ENCODE measurements at places on chromosomes 3 and 15.

DNA sequence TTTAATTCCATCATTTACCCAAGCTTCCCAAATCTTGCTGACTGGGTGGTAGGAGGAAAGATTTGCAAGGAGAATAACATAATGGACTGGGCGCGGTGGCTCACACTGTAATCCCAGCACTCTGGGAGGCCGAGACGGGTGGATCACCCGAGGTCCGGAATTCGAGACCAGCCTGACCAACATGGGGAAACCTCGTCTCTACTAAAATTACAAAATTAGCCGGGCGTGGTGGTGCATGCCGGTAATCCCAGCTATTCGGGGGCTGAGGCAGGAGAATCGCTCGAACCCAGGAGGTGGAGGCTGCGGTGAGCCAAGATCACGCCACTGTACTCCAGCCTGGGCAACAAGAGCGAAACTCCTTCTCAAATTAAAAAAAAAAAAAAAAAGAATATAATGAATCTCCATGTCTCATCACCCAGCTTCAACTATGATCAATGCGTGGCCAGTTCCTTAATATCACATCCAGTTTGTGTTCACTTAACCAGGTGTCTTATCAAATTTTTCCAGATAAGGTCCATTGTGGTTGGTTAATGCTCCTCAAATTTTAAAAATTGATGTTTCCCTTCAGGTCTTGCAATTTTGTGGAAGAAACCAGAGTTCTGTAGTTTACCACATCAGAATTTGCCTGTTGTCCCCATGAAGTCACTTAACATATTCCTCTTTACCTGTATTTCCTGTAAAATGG is 1.3 kb upstream of the ABCF3 start:
- DNase-seq = peak; percentile 73

GRCh38 chr3:62607287-62608029 is 234.1 kb upstream of the FEZF2 start:
- DNase-seq = no peak

DNA sequence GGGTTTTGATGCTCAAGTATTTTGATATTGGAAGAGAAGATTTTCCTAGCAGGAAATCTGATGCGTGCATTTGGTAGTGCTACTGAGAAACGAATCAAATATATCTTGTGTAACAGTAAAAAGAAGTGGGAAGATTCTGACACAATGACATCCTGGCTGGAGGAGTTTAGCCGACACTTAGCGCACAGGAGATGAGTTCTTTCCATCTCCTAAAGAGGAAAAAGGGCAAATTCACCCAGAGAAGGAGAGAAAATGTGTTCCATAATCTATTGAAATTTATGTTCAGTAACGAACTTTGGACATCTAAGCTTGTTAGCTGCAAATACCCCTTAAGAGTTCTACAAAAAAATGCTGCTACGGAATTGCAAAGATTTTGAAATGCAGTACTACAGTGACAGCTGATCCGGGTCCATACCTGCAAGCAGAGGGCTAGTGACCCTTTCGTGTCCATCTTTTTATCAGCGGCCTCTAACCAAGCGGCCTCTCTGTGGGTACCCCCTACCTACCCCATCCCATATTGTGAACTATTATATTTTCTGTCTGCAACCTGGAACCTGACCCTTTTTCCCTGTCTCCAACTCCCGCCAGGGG is 971 bp downstream of the CPOX start:
- no peak for DNase-seq

DNA sequence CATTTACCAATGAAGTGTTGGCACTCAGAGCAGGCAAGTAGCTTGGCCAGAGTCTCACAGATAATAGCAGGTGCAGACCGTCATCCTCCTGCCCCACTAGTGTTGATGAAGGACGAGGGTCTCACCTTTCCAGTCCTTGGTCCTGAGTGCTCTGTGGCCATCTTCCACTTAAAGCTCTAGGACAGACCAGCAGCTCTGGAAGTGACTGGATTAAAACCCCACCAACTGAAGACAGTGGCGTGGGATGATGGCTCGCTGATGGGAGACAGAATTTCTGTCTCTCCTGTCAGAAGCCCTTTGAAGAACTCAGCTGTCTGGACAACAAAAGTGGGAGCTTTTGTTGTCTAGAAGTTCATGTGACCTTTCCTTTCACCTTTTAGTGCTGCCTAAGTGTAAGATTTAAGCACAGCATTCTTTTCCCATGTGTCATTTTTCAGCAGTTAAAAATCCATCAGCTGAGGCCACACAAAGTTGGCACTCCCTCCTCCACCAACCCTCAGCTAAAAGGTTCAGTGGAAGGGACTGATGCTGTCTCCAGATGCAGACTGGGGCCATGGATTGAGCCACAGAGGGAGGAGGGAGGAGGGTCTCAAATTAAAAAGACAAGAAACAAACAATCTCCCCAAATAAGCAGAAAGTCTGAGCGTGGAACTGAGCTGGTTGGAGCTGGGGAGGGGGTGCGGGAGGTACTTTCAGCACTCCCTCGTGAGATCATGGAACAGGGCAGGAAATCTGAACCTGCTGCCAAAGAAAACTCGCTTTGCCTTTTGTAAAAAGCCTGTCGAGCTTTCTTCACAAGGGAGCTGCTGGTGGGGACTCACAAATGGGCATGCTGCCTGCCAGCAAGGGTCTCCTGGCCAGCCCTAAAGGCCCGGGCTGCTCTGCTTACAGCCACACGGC is 148.5 kb upstream of the CTDSPL start:
- DNase-seq = no peak

DNA sequence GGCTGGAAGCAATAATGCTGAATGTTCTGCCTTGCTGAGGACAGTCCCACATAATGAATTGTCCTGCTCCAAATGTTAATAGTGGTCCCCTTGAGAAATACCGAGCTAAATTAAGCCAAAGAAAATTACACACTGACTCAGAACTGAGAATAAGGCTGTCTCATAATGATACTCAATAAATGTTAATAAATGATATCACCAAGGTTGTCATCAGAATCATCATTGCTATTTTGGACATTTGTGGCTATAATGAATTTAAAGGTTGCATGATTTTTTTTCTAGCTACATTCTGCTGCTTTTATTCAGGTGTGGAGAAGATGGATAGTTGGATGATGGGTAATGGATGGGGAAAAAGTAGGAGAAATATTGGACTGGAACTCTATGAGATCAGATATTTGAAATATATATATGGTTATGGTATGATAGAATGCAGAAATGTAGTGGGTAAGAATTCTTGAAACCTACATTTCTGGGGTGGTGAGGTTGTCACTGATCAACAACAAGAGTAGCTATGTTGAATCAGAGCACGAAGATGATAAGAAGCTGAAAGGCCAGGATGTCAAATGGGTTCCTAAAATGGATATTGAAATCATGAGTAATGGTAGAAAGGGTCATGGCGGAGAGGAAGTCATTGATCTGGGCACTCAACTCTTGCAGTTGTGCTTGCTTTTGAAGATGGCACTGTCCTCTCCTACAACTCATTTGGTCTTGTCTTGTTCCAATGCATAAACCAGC is 12.8 kb downstream of the CHST2 start:
- no peak for DNase-seq

DNA sequence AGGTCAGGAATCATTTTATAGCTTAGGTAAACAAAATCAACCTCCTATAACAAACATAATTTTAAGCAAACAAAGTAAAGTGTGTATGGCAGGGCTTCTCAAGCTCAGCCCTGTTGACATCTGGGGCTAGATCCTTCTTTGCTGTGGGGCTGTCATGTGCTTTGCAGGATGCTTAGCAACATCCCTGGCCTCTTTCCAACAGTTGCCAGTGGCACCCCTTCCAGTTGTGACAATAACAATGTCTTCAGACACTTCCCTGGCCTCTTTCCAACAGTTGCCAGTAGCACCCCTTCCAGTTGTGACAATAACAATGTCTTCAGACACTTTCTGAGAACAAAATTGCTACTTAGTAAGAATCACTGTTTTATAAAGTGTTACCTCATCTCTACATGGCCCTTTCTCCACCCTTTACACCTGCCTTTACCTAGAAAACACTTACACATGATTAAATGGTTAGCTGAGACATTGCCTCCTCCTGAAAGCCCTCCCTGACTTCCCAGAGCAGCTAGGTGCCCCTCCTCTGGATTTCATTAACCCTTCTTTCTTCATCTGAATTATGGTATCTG is 194.0 kb upstream of the LMCD1 start:
- DNase-seq = no peak

DNA sequence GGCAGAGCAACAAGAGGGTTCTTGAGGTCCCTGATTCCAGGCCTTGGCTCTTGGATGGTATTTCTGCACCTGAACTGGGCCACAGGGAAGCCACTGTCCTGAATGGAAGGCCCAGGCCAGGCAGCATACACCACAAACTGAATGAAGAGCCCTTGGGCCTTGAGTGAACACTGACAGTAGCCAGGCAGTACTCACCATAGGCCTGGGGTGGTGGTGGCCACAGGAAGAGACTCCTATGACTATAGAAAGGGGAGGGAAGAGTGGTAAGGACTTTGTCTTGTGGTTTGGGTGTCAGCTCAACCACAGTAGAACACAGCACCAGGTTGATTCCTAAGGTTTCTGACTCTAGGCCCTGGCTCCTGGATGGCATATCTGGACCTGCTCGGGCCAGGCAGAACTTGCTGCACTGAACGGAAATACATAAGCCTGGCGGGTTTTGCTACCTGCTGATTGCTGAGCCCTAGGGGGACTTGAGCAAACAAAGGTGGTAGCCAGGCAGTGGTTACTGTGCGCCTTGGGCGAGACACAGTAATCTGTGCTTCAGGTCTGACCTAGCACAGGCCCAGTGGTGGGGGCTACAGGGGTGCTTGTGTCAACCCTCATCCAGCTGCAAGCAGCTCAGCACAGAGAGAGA is 241.4 kb downstream of the ISL2 start:
- DNase-seq = no peak

DNA sequence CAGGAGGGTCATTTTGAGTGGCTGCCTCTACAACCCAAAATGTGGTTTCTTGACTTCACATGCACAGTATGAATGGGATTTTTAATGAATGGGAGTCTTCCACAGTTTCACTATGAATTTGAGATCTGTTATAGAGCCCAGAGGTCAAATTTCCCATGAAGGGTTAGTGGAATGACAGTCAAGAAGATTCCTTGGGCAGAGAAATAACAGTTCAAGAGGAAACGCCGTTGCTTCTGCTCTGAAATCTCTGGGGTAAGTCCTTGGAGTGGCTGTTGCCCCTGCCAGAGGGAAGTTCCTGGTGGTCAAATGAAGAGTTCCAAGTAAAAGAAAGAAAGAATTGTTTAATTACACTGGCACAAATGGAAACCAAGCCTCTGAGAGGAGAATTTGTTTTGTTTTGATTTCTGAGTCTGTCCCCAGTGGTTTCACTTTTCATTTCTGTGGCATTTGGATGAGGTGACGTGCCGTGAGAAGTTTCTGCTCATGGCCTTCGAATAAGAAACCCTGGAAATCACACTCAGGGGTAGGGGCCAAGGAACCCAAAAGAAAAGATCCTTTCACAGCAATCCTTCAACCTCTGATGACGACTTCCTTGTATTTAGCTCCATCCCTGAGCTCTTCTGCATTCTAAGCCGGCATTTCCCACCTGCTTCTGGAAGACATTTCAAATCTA is 77.5 kb upstream of the IL12A start:
- DNase-seq = no peak

DNA sequence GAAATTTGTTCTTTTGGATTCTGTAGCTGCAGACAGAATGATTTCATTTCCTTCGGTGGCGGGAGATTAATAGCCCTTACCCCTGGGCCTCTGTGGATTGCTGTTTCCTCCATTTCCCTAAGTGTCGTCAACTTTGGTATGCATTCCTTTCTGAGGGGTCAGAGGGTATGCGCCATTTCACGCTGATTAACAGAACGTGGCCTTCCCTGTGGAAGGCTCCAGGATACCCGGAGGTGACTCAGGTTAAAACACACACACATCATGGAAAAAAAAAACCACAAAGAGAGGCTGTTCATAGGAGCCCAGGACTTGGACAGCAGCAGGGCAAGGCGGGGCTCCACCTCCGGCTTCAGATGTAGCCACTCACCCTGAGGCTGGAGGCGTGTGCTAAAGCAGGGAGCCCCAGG is 51.9 kb downstream of the EPHB1 start:
- DNase-seq = no peak

DNA sequence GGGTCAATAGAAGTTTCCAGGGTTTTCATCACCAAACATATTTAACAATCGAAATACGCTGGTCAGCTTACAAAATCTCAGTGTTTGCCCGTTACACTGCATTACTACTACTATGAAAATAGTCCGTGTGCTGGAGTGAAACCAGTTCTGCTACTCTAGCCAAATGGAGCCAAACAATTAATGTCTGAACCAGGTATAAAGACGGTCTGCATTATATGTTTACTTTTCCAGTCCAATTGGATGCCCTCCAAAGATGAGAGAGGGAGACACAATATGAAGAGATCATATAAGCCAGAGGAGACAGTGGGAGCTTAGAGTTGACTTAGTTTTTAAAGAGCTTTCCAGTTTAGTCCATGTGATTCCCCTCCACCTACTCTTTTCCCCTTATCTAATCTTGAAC is 6.3 kb upstream of the DUT start:
- no peak for DNase-seq

DNA sequence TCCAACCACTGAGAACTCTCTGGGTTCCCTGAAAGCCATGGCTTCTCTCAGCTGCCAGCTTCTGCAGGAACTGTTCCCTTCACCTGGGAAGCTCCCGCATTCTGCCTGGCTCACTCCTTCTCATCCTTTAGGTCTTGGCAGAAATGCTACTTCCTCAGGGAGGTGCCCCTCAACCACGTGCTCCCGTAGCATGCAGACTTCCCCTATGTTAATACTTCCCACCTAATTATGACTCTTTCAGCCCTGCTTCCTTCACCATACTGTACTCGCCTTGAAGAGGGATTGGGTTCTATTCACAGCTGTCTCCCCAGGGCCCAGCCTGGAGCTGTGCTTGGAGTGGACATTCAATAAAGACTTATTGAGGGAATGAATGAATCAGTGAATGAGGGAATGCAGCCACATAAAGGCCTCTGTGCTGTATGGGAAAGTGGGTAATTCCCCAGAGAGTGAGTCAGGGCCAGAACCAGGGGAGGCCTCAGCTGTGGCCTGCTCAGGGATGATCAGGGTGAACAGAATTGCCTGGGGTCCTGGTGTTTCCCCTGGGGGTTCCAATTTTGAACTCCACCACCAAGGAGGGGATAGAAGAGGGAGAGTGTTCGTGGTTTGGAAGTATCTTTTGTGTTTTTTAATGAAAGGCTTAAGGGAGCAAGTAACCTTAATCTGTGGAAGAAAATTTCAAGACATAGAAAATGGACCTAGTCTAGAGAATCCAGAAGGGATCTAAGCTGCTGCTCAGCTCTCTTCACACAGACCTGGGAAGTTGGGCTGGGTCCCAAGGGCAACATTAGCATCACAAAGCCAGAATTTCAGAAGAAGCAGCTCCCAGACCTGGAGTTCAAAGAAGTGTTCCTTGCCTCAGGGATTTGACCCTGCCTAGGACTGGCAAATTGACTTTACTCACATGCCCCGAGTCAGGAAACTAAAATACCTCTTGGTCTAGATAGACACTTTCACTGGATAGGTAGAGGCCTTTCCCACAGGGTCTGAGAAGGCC is 14.6 kb upstream of the FAM107A start:
- DNase-seq = no peak

- DNase-seq = peak; percentile 34
These were observed 226.8 kb downstream of the TBC1D5 start for GRCh38 chr3:17515445-17516234.

- DNase-seq = no peak
These were observed 58.7 kb upstream of the CHST2 start for GRCh38 chr3:143060906-143061305.
